ENCODE measurements at places on chromosomes 5 and 9.

DNA sequence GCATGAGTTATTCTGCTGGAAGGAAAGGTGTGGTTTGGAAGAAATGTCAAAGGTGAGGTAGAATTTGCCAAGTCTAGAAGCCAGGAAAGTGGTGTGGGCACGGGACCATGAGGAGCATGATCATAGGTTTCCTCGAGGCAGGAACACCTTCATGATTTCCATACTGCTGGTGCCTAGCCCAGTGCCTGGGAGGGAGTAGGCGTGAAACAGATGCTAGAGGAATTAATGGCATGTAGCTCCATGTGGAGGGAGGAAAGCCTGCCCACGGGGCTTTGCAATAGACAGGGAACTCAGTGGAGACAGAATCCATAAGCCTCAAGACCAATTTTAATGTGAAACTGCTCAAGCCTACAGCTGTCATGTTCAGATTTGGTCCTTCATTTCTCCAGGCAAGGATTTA is 35.1 kb downstream of the TTLL11 start:
- DNase-seq = no peak

DNA sequence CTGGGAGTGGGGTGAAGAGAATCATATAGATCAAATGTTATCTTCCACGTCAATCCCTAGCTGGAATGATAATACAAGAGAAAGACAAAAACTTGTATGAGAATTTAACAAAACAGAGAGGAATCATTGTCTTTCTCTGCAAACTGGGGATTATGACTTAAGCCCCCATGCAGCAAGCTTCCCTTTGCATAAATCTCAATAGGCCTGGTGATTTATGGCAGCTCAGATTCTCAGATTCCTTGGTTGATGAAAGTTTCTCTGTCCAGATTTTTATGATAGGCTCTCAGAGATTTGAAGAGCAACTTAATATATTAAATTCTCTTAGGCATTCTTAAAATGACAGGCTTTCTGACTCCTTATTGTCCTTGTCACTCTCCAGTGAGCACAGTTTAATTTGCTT is 56.0 kb downstream of the RASGRF2 start:
- no peak for DNase-seq

DNA sequence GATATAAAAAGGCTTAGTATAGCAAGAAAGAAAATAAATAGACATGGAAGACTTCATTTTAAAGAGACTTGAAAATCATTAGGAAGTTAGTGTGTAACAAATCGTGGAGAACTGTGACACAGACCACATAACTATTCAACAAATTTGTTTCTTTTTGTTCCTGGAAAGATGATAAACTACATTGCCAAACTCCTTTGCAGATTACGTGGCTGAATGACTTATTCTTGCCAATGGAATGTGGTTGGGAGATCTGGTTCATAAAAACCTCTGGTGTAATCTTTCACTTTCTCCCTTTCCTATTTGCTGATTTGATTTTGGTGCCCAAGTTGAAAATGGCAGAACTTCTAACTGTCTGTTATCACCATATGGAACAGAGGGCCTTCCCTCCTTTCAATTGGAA is 328.9 kb upstream of the MEF2C start:
- DNase-seq = no peak

- no peak for DNase-seq
Observed at GRCh38 chr9:22129133-22129532, 120.0 kb upstream of the CDKN2B start.

All from NCI-H524 treated with DMSO at 0.1 percent for 48 hours (cell line).